ENCODE measurements at places on chromosomes 16 and 17.

- peaks cover 40% of the 10 kb centered on the region for H3K4me1 ChIP-seq
- DNase-seq, result peak; percentile 88
- peak overlapping the region; percentile 71 for H3K27ac ChIP-seq
- no peak overlapping the region for H3K4me3 ChIP-seq
Observed at GRCh38 chr17:40547079-40547784, 18.0 kb downstream of the CCR7 start.

DNA sequence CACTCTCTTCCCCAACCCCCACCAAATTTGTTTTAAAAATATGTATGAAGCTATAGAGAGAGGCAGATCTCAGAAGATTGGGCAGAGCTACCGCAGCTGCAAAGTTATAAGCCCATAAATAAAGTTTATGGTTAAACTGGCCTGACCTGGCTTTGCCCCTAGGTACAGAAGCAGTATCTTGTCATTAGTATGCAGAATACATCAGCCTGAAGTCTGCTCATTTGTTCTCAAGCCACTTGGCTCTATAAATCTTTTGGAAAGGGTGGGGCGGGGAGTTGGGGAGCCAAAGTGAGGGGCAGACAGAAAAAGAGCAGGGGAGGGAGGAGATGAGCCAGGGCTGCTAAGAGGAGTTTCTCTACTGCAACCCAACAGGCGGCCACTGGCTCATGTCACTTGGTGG, 113.2 kb downstream of the SOX9 start:
- no peaks in the 10 kb centered on the region for H3K4me1 ChIP-seq
- H3K27ac ChIP-seq, result no peak overlapping the region
- no peaks in the 10 kb centered on the region for H3K36me3 ChIP-seq
- H3K4me3 ChIP-seq, result no peak overlapping the region
- DNase-seq, result no peak

GRCh38 chr16:84836234-84836647, 16.5 kb downstream of the CRISPLD2 start:
- H3K27me3 ChIP-seq, result no peaks in the 10 kb centered on the region
- H3K4me1 ChIP-seq, result peaks cover 11% of the 10 kb centered on the region
- H3K27ac ChIP-seq, result no peak overlapping the region
- H3K36me3 ChIP-seq, result no peaks in the 10 kb centered on the region
- DNase-seq, result no peak

GRCh38 chr16:71540-72401, 660 bp downstream of the RHBDF1 start:
- DNase-seq, result peak; percentile 96
- H3K36me3 ChIP-seq, result no peaks in the 10 kb centered on the region

DNA sequence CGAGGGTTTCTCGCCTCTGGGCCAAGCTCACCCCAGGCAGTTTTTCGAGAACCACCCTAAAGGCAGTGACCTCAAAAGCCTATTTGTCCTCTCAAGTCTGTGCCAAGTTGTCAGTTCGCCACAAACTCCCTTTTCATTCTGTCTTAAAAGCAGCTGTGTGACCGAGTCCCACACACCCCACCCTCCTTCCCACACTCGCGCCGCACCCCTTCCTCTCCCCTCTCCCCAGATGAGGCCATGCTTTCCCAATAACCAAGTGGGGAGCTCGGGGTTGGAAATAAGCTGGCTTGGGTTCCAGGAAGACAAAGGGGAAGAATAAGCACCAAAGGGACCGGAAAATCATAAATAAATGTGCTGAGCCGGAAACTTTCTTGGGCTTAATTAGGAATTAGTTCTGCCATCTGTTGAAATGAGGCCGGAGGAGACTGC, 36.7 kb downstream of the GRIN2C start:
- H3K36me3 ChIP-seq, result no peaks in the 10 kb centered on the region
- no peak overlapping the region for H3K4me3 ChIP-seq
- no peak for DNase-seq
- H3K27ac ChIP-seq, result no peak overlapping the region
- no peaks in the 10 kb centered on the region for H3K4me1 ChIP-seq

Data from RWPE2 (cell line).